Epithelial cell of umbilical artery (primary cell): ENCODE measurements at places on chromosomes 3 and 15. TPM values are rescaled to one million over a fixed set of nuclear protein-coding genes. Genes with fewer than 3 reads are reported as not detected.

ACTL6A gene
- 75.0 and 160 TPM in 2 replicates for total RNA-seq

PPARG gene
- 0.32 and 0.76 TPM in 2 replicates for total RNA-seq

MELTF gene
- total RNA-seq = 6.2 and 11.7 TPM in 2 replicates

DUOXA1 gene
- total RNA-seq = not detected in 2 replicates

OCA2 gene
- not detected in 2 replicates for total RNA-seq
